ENCODE measurements at places on chromosomes 6 and 20.

- no peak for DNase-seq
Observed at GRCh38 chr20:61806995-61807394, 258.7 kb downstream of the TAF4 start.

GRCh38 chr6:113011389-113011788 lies 664.3 kb downstream of the RFPL4B start:
- DNase-seq: no peak

GRCh38 chr6:41895300-41896233 lies at the start of gene USP49:
USP49 (minus strand) TSS chr6:41895375; CDS start chr6:41806983, 88,392 bp downstream.
- DNase-seq: no peak

GRCh38 chr20:49915118-49915379 lies 280 bp downstream of the SPATA2 start:
- no peak for DNase-seq

GRCh38 chr6:119584088-119584487 lies 234.5 kb upstream of the MAN1A1 start:
- no peak for DNase-seq

Measured in epithelial cell of prostate (primary cell).